ENCODE measurements at places on chromosomes 11 and 22. TPM values are rescaled to one million over a fixed set of nuclear protein-coding genes. Genes with fewer than 3 reads are reported as not detected.

BTBD18 gene
- total RNA-seq, result not detected

A4GALT gene
- 13.4 TPM for total RNA-seq

RAB39A gene
- total RNA-seq, result 0.83 TPM

TPCN2 gene
- total RNA-seq, result 12.7 TPM

ENTHD1 gene
- not detected for total RNA-seq

LARGE1 gene
- total RNA-seq, result 4.4 TPM

KRTAP5-9 gene
- not detected for total RNA-seq

ANGPTL5 gene
- not detected for total RNA-seq

PKNOX2 gene
- not detected for total RNA-seq

OR10D3 gene
- total RNA-seq, result not detected

KDM4D gene
- total RNA-seq, result 0.40 TPM

DKK3 gene
- 14.5 TPM for total RNA-seq

TRABD gene
- total RNA-seq, result 35.7 TPM

OR5P2 gene
- not detected for total RNA-seq

NCR3LG1 gene
- 2.3 TPM for total RNA-seq

UCP2 gene
- total RNA-seq, result 80.9 TPM

MTA2 gene
- 89.9 TPM for total RNA-seq

Measured in A549 treated with DMSO at 1 μM for 4 hours (cell line).